ENCODE measurements at places on chromosomes 3 and 15.

DNA sequence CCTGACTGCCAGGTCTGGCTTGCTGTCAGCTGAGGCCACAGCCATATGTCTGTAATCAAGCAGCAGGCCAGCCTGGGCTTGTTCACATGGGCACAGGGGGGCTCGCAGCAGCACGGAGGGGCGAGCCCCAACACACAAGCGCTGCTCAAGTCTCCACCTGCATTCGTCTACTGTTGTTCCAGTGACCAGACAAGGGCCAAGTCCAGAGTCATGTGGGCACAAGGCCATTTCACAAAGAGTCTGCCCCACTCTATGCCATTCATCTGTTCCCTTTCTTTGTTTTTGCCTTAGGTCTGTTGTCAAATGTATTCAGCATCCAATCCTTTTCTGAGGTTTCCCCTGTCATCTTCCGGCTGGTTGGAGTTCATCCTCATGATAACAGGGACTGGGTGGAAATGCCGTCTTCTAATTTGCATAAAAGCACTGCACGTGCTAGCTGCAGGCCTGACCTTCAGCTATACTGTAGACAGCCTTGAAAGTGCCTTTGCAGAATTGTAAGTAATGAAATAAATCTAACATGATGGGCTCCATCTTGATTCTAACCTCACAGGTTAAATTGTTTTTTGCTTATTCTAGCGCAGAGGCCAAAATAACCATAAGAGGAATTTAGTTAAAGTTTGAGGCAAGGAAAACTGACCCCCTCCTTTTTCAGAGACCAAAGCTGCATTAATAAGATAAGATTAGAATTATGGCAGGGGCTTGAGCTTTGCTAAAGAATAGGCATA, 28.6 kb upstream of the KBTBD12 start:
- no peaks in the 10 kb centered on the region for H3K4me1 ChIP-seq
- H3K4me3 ChIP-seq = no peak overlapping the region
- no peaks in the 10 kb centered on the region for H3K27me3 ChIP-seq
- no peaks in the 10 kb centered on the region for H3K36me3 ChIP-seq

- H3K27ac ChIP-seq = peak within 1 kb of the TSS; percentile 82
- H3K36me3 ChIP-seq = no peaks in the 10 kb centered on the region
- DNase-seq = peak; percentile 92
- peaks cover 25% of the 10 kb centered on the region for H3K4me1 ChIP-seq
Observed at GRCh38 chr15:40843885-40844695, at the start of gene SPINT1. TSS of gene SPINT1 (plus strand) at chr15:40844048. CDS start at chr15:40844555, 507 bp downstream.

GRCh38 chr3:49996016-49996415, 56.1 kb downstream of the RBM6 start:
- H3K36me3 ChIP-seq = peaks cover 11% of the 10 kb centered on the region
- no peaks in the 10 kb centered on the region for H3K4me1 ChIP-seq
- no peaks in the 10 kb centered on the region for H3K27me3 ChIP-seq
- no peak for DNase-seq
- no peak overlapping the region for H3K27ac ChIP-seq
- no peak overlapping the region for H3K4me3 ChIP-seq

DNA sequence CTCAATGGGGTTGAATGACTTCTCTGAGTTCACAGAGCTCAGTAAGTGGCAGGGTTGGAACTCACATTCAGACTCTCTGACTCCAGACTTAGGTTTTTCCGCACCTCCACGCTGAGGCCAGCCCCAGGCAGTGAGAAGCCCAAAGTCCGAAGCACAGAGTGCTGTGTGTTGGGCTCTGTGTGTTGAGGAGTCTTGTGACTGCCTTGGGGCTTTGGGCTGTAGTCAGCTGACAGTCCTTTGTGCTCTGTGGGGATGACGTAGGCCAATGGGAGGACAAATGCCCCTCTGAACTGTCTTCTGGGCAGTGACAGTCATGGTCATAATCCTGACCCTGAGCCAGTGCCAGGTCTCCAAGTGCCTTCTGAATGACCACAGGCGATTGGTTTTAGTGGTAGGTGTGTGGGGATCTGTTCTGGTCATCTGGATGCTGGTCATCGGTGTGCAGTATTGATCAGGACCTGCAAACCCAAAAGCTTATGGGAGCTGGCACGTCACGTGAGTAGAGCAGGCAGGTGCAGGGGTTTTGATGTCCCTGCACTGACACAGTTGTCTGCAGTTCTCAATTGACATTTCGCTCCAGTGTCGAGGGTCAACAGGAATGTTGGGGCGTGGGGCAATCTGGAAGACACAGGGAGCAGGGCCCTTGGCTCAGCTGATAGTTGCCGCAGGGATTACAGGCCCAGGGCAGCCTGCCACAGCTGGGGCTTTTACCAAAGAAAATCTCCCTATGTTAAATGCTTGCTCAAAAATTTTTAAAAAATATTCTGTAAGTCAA, 45.3 kb downstream of the CAPN3 start:
- H3K36me3 ChIP-seq = peaks cover 34% of the 10 kb centered on the region
- no peaks in the 10 kb centered on the region for H3K27me3 ChIP-seq
- no peaks in the 10 kb centered on the region for H3K4me1 ChIP-seq

DNA sequence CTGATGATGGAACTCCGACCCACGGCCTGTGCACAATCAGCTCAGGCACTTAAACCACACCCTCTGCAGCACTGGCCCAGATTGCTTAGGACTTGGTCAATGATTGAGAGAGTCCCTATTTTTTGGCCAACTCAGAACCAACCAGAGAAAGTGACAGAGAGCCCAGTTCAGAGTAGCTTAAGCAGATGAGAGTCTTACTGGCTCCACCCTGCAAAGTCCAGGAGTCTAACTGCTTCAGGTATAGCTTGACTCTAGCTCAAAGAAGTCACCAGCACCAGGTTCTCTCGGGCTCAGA, 20.1 kb downstream of the SLC6A20 start:
- no peaks in the 10 kb centered on the region for H3K36me3 ChIP-seq
- H3K4me3 ChIP-seq = no peak overlapping the region
- DNase-seq = no peak

Data from upper lobe of left lung (tissue), 6 donors.